ENCODE measurements at places on chromosomes 2 and 18. TPM values are rescaled to one million over a fixed set of nuclear protein-coding genes. Genes with fewer than 3 reads are reported as not detected.

STK36 gene
- 7.5 TPM for total RNA-seq

GRCh38 chr2:177606636-177607035, 214.1 kb downstream of the AGPS start:
- DNase-seq: no peak

GRCh38 chr2:57575700-57576268, 470.8 kb upstream of the VRK2 start:
- DNase-seq: no peak

DPP10 gene
- total RNA-seq: 0.05 TPM

DNA sequence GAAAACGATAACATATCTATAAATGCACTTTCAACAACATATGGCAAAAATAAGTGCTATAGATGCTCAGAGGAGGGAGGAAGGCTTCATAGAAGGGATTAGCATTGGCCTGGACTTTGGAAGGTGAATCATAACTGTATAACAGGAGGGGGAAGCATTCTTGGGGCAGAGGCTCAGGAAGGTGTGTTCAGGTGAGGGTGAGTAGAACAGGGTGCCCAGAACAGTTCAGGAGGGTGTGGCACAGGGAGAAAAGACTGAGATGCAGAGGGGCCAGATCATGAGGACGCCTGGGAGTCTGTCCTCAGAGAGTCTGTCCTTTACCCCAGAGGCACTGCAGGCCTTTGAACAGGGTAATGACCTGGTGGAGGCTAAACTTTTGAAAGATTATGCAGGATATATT, 29.3 kb upstream of the MEP1B start:
- DNase-seq: no peak

NTSR2 gene
- total RNA-seq: not detected

- DNase-seq: no peak
These were observed 16.9 kb upstream of the PAPOLG start for GRCh38 chr2:60739156-60739555.

- no peak for DNase-seq
These were observed 30.7 kb upstream of the CD302 start for GRCh38 chr2:159828738-159829137.

GALNT5 gene
- 0.30 TPM for total RNA-seq

DNA sequence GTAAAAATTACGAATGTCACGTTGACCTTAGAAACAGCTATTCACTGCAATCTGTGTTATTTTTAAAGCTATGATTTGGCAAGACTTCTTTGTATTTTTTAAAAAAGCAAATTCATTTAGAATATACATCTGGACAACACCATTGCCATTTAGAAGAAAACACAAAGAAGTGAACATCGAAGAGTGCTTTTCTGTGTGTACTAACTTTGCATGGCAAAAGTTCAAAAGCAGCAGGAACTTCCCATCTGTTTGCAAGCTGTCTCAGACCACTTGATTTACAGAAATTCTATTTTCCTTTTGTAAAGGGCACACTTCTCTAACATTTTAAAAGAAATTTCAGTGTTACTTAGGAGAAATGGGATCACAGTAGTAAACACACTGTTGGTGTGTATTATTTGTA, 145.9 kb downstream of the CALCRL start:
- DNase-seq: no peak

CDC42EP3 gene
- total RNA-seq: 91.3 TPM

GRCh38 chr2:28615706-28616105, 119.8 kb downstream of the PLB1 start:
- no peak for DNase-seq

DNA sequence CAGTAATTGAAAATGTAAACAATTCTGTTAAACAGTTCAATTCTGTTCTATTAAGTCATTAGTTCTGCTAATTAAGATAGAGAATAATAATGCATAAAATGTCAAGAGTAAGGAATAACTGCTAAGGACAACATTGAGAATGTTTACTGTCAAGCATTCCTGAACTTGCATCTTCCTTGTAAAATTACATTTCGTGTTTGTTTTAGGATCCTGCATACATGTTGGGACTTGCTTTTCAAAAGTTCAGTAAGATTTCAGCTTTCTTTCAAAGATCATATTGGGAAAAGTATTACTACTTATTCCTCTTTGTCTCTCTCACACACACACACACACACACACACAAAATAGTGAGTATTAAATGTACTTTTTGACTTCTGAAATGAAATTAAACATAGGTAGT, 20.5 kb downstream of the DYNC1I2 start:
- no peak for DNase-seq

- no peak for DNase-seq
These were observed 41.9 kb downstream of the SPTBN1 start for GRCh38 chr2:54497763-54498680.

PDE1A gene
- total RNA-seq: 14.6 TPM

YES1 gene
- 23.5 TPM for total RNA-seq

- DNase-seq: no peak
These were observed 35.5 kb downstream of the ICOS start for GRCh38 chr2:203972066-203972465.

BMP10 gene
- 0.35 TPM for total RNA-seq

CLEC4F gene
- 0.22 TPM for total RNA-seq

DNA sequence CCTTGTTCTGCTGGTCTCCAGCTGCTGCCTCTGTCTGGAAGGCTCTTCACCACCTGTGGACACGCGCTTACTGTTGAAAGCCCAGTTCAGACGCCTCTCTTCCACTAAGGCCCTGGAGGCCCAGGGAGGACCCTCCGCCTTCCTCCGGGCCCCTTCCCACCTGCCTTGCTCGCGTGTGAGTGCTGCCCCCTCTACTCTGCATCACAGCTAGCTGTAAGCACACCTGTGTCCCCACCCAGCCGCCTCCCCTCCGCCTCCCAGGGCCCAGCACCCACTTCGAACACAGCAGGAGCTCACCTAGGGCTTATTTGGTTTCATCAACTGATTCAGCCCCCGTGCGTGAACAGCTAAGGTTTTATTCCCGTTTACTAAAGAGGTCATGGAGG, 49.7 kb downstream of the KCNF1 start:
- no peak for DNase-seq

RPIA gene
- 15.8 TPM for total RNA-seq

- DNase-seq: no peak
These were observed 18.5 kb upstream of the TMEM178A start for GRCh38 chr2:39647104-39647765.

UPP2 gene
- not detected for total RNA-seq

DNA sequence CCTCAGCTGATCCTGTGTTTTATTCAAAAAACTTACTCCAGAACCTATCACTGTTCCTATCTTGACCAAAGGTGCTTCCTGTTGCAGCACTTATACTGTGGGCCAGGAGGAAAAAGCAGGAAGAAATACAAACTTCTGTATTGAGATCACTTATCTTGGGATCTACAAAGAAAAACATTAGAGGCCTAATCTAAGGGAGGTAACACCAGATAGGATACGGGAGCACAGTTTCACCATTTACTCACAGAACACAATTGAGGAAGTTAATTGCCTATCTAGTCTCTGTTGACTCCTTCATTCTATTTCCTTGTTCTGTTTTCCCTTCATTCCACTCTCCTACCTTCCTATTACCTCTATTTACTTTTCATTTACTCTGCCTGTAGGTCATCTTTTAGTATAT, 287.2 kb upstream of the LINC00305 start:
- no peak for DNase-seq

- no peak for DNase-seq
These were observed 59.3 kb downstream of the SETBP1 start for GRCh38 chr18:44740000-44740399.

- DNase-seq: no peak
These were observed 71.1 kb upstream of the MAPRE2 start for GRCh38 chr18:34970106-34970505.

DNA sequence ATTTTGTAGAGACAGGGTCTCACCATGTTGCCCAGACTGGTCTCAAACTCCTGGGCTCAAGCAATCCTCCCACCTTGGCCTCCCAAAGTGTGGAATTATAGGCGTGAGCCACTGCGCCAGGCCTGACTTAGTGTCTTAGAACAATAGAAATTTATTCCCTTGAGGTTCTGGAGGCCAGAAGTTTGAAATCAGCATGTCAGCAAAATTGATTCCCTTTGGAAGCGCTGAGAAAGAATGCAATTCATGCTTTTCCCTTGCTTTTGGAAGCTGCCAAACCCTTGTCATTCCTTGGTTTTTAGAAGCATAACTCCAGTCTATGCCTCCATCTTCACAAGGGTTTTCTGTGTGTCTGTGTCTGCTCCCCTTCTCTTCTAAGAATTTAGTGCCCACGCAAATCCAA, 20.7 kb downstream of the ST8SIA3 start:
- no peak for DNase-seq

DNAJC5G gene
- total RNA-seq: 1.9 TPM

AQP4 gene
- total RNA-seq: 24.6 TPM

DNA sequence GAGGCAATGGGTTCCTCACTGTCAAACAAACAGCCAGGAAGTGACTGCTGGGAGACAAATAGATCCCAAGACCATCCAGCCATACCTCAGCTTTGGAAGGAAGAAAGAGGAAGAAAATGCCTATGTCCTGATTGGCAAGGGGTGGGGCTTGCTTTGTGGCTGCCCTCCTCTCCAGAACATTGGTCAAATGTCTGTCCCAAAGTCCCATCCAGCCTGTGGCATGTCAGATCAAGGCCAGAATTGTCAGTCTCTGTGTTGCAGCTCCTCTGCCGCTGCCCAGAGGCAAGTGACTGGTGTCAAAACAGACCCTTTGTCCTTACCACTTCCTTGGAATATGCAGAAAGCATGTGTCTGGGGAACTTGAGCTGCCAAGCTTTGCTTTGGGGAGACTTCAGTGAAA, 63.0 kb upstream of the SMAD2 start:
- no peak for DNase-seq

TMEM247 gene
- not detected for total RNA-seq

GRCh38 chr2:104734937-104735586, 118.9 kb upstream of the POU3F3 start:
- DNase-seq: no peak

TNFAIP6 gene
- total RNA-seq: 2.9 TPM

- DNase-seq: no peak
These were observed 74.5 kb downstream of the TMEM17 start for GRCh38 chr2:62431512-62431911.

DSEL gene
- total RNA-seq: 2.1 TPM

GRCh38 chr2:133768256-133768655, 200.0 kb upstream of the NCKAP5 start:
- peak; percentile 86 for DNase-seq

TMEM37 gene
- total RNA-seq: 4.5 TPM

MORN2 gene
- 21.4 TPM for total RNA-seq
